Fibroblast of skin of right quadriceps (primary cell): ENCODE measurements at places on chromosomes 13 and 19.

- DNase-seq, result no peak
These were observed 437 bp downstream of the SMARCA4 start for GRCh38 chr19:10961073-10961860.

DNA sequence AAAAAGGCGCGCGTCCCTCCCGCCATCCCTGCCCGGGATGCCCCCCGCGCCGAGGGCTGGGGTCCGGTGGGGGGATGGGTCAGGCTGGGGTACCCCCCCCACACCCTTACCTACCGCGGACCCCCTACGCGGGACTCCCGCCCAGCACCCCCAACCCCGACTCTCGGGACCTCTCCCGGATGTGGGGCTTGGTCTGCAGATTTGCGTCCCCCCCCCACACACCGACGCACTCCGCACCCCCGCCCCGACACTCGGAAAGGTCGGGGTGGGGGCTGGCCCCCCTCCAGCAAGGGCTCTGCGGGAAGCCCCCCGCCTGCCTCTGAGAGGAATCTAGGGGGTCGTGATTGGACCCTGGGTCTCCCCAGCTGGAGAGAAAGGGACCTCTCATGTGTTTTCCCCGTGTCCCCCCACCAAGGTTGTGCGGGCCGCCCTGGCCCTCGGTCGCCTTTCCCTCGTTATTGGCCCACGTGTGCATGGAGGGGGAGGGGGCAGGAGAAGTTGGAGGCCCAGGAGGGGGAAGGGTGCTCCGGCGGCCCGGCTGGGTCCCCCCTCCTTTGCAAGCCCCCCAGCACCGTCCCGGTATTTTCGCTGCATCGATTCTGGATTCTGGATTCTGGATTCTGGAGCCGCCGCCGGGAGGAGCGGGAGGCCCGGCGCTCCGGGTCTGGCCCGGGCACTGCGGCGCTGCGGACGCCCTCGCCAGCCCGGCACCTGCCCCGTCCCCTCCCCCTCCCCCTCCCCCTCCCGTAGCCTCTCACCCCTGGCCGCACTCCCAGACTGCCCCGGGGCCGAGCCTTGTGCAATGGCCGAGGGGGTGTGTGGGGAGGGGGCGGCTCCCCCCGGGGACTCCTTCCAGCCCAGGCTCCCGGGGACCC is 607 bp downstream of the NFIC start:
- DNase-seq, result peak; percentile 61

GRCh38 chr19:29724102-29724641 is 9.1 kb upstream of the C19orf12 start:
- DNase-seq, result peak; percentile 10

- peak; percentile 27 for DNase-seq
These were observed 4.6 kb downstream of the FBXO17 start for GRCh38 chr19:38970664-38971532.

GRCh38 chr19:13281567-13282291 is 131.5 kb downstream of the IER2 start:
- DNase-seq, result no peak

DNA sequence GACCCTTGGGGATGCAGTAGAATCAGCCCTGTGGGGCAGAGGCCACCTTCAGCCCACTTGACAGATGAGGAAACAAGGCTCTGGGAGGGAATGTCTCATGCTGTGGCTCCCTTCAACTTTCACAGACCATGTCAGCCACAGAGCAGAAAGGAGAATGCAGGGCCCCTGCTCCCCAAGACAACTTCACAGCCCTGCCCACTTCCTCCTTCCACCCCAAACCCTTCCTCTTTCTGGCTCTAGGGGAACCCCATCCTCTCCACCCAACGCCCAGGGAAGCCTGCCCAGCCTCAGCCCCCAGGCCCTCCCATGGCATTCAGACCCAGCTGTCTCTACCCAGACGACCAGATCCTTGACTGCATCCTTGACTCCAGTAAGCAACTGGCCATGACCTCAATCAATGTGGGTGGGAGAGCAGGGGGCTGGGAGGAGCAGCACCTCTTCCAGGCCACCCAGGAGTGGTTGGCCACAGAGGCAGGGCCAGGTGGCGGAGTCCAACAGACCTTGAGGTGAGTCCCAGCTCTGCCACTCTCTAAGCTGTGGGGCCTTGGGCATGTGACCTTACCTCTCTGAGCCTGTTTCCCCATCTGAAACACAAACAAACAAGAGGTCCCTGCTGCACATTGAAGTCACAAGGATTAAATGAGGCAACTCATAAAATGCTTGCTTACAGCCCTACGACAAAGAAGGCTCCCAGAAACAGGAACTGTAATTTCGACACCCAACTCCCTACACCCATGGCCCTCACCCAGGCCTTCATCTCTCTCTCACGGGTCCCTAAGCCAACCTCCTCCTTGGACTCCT is 15.8 kb downstream of the DEDD2 start:
- DNase-seq, result no peak

- no peak for DNase-seq
These were observed 187.9 kb downstream of the USP12 start for GRCh38 chr13:26983543-26984320.

DNA sequence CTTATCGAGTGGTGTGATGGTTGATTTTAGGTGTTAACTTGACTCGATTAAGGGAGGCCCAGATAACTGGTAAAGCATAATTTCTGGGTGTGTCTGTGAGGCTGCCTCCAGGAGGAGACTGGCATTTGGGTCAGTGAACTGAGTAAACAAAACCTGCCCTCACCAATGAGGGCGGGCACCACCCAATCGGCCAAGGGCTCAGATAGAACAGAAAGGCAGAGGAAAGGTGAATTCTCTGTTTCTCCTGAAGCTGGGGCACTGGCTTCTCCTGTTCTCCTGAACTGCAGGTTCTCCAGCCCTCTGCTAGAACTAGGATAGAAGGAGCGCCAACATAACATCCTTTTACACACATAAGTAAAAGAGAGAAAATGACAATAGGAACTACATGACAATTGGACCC is 35.1 kb downstream of the ESD start:
- no peak for DNase-seq

GRCh38 chr13:52179925-52180324 is 20.5 kb upstream of the NEK3 start:
- no peak for DNase-seq

- DNase-seq, result no peak
These were observed 223.0 kb downstream of the DNAJC15 start for GRCh38 chr13:43246382-43246781.

DNA sequence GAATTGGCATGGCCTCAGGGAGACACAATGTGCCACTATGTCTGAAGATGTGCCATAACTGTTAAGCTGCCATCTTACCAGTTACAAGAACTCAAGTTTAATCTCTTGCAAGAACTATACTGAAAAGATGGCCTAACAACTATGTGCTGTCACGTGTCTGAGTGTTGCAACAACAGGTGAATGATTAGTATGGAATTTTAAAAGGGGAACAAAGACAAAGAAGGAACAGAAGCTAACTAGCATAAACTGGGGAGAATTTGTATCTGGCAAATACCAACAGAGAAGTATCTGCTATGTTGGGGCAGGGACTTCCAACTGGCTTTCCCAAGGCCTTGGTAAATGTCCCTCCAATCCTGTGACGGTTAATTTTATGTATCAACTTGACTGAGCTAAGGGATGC is 11.5 kb upstream of the ACOD1 start:
- peak; percentile 25 for DNase-seq

GRCh38 chr13:82202398-82202797 is 1679.9 kb downstream of the SLITRK1 start:
- no peak for DNase-seq

DNA sequence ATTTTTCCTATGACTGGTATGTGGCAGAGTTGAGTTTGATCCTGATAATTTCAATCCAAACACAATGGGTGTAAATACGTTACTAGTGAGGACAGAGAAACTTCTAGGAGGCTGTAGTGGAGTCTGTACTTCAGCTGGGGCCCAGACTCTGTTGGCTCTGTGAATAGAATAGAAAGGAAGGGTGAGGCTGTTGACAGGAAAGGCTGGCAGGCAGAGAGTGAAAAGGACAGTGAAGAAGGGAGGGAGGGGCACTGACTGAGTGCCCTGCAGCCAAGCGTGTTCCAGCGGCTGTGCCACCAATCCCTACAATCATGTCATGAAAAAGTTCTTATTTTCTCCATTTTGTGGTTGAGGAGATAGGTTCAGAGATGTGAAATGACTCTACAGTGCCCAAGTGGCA is 80.5 kb downstream of the MBNL2 start:
- no peak for DNase-seq

- DNase-seq, result no peak
These were observed 890.5 kb downstream of the UQCRFS1 start for GRCh38 chr19:28322491-28322890.

- DNase-seq, result peak; percentile 56
These were observed 12.5 kb upstream of the ACTN4 start for GRCh38 chr19:38634757-38635482.

GRCh38 chr19:2552859-2553258 is 76.9 kb downstream of the GADD45B start:
- DNase-seq, result no peak

- DNase-seq, result no peak
These were observed 5.0 kb upstream of the ZNF765 start for GRCh38 chr19:53389978-53390377.

DNA sequence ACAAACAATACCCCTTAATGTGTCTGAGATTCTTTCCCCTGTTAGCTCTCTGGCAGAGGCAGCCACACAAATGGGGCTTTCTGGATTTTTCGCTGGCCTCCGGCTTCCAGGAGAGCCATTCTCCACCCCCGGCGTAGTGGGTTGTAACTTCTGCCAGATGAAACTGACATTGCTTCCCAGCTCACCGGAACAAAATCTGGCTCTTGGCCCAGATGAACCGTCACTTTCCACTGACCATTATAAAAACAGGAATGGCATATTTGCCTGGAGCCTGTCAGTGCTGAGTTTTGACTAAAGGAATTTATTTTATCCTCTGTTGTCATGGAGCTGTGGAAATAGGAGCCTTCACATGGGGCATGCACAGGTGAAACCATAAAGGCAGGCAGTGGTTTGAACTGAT is 120.6 kb upstream of the GPR12 start:
- DNase-seq, result no peak

DNA sequence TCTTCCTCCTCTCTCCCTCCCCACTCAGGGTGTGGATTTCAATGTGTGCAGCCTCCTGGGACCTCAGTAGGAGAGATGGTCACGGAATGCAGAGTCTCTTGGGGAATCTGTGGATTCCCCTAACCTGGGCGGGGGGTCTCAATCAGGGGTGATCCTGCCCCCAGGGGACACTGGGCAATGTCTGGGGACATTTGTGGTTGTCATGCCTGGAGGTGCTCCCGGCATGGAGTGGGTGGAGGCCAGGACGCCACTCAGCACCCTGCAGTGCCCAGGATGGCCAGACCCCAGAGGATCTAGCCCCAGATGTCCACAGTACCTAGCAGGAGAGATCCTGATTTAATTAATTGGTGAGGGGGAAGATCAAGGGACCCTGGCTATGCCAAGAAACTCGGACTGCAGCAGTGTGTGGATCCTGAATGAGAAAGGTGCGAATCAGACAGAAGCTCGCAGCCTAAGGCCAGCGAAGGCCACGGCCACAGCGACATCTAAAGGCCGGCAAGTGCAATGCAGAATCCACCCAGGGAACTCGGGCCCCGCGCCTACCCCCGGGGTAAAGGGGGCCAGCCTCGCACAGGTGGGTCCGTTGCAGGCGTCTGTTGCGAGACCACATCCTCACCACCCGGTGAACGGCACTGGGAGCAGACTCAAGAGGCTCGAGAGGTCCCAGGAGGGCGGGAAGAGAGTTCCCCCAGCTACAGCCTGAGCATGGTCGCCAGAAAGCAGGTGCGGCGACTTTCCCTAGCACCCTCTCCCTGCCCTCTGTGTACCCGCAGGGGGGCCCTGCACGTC is 88.8 kb downstream of the GNG7 start:
- DNase-seq, result peak; percentile 27

DNA sequence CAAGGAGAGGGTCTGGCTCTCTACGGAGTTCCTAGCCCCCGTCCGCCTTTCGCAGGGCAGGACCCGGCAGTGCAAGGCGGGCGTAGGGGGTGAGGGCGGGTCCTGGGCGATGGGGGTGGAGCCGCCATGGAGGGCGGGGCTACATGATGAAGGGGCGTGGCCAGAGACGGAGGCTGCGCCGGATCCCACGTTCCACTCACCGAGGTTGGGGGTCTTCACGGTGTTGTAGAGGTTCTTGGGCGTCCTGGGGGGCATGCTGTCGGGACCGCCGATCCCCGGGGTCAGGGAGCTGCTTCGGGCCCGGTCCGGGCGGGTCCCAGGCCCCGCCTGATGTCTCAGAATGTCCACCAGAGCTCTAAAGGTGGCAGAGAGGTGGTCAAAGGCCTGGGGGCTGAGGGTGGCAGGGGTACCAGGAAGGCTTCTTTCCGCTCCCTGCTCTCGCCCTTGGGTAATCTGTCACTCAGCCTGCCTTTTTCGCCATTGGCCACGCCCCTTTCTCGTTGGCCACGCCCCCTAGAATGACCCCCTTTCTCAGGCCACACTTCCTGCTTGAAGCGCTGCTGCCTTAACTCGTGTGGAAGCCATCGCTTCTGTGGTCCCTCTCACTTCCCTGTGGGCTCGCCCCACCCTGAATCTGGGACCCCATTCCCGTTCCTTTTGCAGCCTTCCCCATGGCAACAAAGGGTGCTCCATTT is 2.5 kb downstream of the SHISA7 start:
- no peak for DNase-seq

DNA sequence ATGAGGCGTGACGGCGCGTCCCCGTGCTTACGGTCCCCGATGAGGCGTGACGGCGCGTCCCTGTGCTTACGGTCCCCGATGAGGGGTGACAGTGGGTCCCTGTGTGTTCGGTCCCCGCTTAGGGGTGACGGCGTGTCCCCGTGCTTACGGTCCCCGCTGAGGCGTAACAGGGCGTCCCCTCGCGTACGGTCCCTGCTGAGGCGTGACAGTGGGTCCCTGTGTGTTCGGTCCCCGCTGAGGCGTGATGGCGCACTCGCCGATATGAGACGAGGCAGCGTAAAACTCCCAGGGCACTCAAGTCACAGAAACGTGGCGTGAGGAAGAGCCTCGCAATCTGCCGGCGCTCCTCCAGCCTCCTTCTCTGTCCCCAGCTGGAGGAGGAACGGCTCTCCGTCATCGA is 20.9 kb downstream of the CFAP97D2 start:
- no peak for DNase-seq

DNA sequence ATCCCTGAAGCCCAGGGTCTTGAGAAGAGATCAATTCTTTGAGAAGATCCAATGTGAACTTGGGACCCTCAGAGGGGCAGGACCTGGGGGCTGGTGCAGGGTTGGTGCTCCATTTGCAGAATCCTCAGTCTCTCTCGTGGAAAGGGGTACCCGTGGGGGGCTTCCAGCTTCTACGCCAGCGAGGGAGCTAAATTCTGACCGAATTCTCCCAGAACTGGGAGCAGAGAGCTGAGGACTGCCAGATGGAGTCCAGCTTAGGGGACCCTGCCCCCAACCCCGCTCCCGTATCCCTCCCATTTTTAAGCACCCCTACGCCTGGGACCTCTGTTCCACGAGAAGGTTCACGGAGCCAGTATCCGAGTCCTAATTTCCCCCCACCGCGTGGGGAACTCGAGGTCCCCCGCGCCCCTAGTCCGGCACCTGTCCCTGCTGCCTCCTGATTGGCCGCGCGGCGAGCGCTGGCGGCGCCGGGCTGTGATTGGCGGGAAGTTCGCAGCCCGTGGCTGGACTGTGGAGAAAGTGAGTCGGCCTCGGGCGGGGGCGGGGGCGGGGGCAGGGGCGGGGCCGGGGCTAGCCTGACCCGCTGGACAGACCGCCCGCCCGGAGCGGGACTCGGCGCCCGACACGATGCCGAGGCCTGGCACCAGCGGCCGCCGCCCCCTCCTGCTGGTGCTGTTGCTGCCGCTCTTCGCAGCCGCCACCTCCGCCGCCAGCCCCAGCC is 4.4 kb upstream of the LTBP4 start:
- DNase-seq, result peak; percentile 38

- peak; percentile 45 for DNase-seq
These were observed 5.6 kb downstream of the APC2 start for GRCh38 chr19:1455336-1456120.

- no peak for DNase-seq
These were observed 545.4 kb downstream of the SUCLA2 start for GRCh38 chr13:47455626-47456025.
